Progenitor cell of endocrine pancreas (in vitro differentiated cells): ENCODE measurements at places on chromosomes 16 and 17.

DNA sequence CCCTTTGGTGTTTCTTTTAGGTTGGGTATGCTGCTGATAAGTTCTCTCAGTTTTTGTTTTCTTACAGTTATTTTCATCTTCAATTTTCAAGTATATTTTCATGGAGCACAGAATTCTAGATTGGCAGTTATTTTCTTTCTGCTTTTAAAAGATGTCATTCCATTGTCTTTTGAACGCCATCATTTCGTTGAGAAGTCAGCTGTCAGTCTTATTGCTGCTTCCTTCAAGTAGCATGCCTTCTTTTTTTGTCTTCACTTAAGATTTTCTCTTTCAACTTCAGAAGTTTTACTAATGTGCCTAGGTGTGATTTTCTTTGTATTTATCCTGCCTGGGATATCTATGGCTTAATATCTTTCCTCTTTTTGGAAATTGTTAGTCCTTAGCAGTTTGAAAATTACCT lies 262.2 kb upstream of the PMFBP1 start:
- DNase-seq: no peak

DNA sequence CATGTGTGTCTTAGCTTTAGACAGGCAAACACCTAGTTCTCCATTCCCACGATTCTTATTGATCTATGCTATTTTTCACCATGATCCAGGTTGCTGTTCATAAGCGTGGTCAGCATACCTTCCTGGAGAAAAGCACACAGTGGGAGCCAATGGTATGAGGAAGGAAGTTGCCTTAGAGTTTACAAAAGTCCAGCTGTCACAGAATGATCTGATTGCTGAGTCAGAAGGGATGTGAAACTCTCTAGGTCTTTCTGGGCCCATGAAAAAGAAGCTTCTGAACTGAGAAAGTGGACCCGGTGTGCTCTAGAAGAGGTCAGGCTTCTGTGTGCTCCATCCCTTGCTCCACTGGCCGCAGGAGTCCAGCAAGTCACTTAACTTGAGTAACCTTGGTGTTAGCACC lies 71.0 kb upstream of the CCL1 start:
- no peak for DNase-seq

DNA sequence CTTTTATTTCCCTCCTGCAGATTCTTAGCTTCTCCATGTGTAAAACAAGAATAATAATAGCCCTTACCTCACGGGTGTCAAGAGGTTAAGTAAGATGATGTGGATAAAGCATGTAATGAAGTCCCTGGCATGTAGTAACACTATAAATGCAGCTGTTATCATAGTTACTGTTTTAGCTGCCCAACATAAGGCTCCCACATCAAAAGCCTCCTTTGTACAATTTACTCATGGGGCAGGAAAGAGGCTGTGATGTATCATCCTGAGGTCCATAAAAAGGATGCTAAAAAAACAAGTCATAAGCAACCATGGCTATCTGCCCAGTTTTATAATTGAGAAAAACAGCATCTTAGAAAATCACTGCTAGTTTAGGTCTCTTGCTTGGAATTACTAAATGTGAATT lies 339.7 kb downstream of the CA10 start:
- no peak for DNase-seq

DNA sequence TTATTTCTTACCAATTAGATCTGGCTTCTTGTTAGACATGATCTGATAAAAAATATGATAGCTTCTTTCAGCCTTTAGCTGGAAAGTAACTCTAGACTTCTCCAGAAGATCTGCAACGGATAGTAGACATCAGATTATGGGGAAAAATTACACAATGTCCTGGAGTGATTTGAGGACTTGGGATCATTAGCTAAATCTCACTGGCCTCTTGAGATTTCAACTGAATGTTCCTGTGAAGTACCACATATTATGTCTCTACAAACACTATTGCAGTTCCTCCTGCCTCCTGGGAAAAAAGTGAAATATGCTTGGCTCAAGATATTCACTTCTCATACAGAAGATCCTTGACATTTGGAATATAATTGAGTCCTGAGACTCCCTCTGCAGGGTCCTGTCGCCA lies 5.5 kb downstream of the MYH1 start:
- no peak for DNase-seq

DNA sequence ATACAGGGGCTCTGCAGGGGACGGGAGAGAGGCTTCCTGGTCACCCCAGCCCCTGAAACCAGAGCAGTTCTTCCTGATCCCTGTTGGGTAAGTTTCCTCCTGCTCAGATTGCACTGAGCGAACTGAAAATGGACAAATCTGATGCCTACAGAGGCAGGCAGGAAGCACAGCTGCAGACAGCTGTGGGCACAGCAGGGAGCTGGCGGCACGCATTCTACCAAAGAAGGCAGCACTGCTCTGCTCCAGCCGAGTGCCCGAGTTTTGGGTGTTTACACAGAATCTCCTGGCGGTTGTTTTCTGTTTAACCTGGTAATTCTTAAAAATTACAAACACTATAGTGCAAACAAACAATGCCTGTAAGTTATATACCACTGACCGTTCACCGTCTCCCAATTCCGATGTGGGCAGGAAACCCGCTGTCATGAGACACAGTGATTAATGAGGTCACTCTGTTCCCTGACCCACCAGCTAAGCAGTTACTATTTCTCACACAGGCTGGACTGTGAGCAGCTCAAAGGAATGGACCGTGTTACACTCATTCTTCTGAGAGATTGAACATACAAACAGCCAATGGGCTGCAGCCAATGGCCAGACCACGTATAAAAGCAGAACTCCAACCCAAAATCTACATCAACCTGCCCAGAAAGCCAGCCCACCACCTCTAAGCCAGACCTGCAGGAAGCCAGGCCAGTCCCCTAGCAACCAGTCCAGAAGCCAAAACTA lies 25.5 kb downstream of the NSMCE1 start:
- no peak for DNase-seq

GRCh38 chr16:3152277-3152990 lies 17.6 kb downstream of the ZNF213 start:
- peak; percentile 71 for DNase-seq

- DNase-seq: no peak
Observed at GRCh38 chr17:54919425-54919824, 18.8 kb downstream of the TOM1L1 start.

- DNase-seq: no peak
Observed at GRCh38 chr17:76237859-76238313, 2.4 kb downstream of the RNF157 start.
